ENCODE measurements at places on chromosomes 13 and 19.

- peak; percentile 98 for DNase-seq
Observed at GRCh38 chr19:46471116-46471733, at the start of gene PNMA8A. TSS of gene PNMA8A (minus strand) at chr19:46471563. CDS start at chr19:46471035, 528 bp downstream.

GRCh38 chr19:10000171-10000826 lies 10.0 kb downstream of the COL5A3 start:
- DNase-seq = peak; percentile 65

DNA sequence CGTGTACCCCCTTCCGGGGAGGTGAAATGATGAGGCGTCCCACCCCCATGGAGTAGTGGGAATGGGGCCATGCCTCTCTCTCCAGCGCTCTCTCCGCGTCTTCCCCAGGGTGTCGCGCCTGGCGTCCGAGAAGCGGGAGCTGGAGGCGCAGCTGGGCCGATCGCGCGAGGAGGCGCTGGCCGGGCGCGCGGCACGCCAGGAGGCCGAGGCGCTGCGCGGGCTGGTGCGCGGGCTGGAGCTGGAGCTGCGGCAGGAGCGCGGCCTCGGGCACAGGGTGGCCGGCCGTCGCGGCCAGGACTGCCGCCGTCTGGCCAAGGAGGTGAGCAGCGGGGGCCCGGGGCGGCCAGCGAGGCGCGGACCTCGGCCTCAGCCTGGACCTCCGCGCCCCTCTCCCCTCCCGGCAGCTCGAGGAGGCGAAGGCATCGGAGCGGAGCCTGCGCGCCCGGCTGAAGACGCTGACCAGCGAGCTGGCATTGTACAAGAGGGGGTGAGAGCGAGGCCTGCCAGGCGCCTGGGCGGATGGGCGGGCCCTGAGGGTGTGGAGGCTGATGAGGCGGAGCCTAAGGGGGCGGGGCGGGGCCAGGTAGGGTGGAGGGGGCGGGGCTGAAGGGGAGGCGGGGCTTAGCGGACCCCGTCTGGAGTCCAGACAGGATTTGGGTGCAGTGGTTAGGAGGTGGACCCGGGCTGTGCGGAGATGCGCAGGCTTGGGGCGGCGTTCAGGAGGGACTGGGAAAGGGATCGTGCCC lies 7.7 kb downstream of the PGLYRP1 start:
- peak; percentile 79 for DNase-seq

GRCh38 chr13:107586216-107586615 lies 629.1 kb downstream of the LIG4 start:
- no peak for DNase-seq

DNA sequence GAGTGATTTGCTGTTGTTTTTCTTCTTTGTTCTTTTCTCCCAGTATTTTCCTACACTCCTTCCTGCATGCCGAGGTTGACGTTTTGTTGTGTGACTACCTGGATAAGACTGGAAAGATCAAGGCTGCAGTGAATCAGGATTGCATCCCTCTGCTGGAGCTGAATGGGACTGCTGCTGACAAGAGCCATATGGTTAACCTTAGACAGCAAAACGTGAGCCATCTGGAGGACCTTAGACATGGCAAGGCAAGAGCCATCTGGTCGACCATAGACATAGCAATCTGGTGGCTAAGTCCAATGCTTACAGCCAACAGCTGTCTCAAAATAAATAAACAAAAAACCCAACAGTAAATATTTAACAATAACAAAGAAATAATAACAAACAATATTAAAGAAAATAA lies 42.6 kb upstream of the ZNF91 start:
- DNase-seq = no peak

- no peak for DNase-seq
Observed at GRCh38 chr13:28412981-28413380, 81.9 kb downstream of the FLT1 start.

- no peak for DNase-seq
Observed at GRCh38 chr13:112124141-112124540, 57.2 kb downstream of the SOX1 start.

DNA sequence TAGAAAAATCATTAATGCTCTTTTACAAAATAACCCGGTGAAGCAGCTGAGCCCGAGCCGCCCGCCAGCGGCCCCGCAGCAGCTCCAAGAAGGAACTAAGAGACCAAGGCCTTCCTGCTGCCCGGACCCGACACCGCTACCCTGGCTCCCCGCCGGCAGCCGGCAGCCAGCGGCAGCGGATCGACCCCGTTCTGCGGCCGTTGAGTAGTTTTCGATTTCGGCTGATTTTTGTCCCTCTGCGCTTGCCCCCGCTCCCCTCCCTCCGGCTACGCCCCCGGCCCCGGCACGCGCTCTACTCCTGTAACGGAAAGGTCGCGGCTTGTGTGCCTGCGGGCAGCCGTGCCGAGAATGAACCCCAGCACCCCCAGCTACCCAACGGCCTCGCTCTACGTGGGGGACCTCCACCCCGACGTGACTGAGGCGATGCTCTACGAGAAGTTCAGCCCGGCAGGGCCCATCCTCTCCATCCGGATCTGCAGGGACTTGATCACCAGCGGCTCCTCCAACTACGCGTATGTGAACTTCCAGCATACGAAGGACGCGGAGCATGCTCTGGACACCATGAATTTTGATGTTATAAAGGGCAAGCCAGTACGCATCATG lies at the start of gene PABPC3:
PABPC3 (plus strand) TSS at position 286 of the 603 bp plus-strand sequence; CDS start at position 349, 63 bp downstream.
- DNase-seq = no peak

DNA sequence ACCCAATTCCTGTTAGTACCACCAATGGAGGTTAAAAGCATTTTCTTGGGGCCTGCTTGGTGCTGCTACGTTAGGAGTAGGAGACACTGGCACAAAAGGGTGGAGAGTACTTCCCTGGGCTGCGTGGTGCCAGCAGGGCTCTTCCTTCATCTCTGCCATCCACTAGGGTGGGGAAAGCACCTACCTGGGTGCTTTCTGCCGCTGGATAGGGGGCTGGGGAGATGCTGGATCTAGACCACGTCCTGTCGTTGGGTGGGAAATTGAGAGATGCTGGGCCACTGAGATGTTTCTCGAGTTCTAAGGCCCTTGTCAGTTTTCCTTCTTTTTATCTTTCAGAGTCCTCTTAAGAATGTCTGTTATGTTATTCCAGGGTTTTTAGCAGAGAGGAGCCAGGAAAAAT lies 6.7 kb upstream of the FCGBP start:
- no peak for DNase-seq

- no peak for DNase-seq
Observed at GRCh38 chr13:50392977-50393376, 377.7 kb downstream of the KCNRG start.

GRCh38 chr13:40600149-40600751 lies 66.2 kb downstream of the FOXO1 start:
- DNase-seq = no peak

DNA sequence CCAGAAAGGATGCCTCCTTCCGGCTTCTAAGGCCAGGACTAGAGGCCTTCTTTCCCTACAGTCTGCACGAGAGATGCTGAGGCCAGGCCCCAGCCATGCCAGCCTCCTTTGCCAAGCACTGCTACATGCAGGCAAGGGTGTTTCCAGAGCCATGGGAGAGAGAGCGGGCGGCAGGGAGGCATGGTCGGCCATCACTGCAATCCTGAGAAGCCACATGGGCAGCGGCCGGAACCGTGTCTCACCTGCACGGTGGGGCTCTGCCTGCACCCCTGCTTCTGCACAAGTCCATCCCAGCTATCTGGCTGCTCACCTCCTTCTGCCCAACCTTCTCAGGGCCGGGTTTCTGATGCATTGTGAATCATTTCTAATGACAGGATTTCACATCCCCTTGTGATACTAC lies 35.1 kb downstream of the TSHZ3 start:
- no peak for DNase-seq

DNA sequence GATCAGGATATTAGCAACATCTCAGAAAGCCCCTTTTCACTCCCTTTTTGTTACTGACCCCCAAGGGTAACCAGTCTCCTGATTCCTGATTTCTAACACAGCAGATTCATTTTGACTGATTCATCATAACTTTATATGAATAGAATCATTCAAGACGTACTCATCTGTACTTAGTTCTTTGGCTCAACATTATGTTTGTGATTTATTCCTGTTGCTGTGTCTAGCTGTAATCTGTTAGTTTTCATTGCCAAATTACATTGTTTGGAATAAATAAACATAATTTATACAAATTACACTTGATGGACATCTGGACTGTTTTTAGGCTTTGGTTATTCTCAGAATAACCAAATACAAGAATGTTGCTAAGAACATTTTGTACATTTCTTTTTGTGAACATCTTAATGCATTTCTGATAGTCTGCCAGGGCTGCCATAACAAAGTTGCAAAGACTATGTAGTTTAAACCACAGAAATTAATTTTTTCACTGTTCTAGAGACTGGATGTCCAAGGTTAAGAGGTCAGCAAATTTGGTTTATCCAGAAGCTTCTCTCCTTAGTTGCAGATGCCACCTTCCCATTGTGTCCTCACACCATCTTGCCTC lies 62.8 kb upstream of the EDNRB start:
- no peak for DNase-seq

DNA sequence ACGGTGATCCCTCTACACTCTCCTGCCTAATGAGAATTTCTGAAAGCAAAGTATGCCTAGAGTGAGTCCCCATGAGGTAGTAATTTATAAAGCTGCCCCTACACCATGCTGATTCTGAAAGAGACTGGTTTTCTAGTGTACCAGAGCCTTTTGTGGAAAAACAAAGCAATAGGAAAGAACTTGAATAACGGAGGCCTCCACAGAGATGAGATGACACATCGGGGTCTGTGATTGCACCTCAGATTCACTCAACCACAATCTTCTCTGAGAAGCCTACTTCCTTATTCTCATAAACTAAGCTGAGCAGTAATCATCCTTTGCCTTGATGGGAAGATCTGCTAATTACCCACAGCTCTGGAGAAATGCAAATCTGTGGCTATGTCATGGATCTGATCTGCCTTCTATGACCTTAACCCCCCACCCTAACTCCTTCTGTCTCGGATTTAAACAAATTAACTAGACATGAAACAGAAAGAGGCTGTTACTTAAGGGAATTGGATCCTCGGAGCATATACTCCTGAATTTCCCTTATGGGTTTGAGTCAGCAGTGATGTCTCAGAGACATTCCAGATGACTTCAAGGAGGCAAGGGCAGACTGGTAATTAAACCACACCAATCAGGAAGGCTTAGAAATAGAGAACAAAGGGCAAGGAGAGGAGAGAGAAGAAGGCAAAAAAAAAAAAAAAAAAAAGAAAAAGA lies 128.0 kb downstream of the DCT start:
- DNase-seq = no peak

DNA sequence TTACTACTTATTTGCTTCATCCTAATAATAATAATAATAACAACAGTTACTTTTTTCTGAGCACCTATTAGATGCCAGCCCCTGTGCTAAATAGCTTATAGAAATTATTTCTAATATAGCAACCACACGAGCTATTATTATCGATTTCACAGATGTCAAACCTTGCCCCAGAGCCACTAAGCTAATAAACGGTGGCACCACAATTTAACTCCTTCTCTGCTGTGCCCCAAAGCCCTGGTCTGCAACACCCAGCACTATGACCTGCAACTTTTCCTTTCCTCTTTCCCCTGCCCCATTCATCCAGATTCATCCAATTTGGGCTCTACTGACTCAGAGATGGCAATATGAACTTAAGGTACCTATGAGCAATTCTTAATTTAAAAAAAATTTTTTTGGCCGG lies 6.4 kb downstream of the RFX2 start:
- DNase-seq = no peak

DNA sequence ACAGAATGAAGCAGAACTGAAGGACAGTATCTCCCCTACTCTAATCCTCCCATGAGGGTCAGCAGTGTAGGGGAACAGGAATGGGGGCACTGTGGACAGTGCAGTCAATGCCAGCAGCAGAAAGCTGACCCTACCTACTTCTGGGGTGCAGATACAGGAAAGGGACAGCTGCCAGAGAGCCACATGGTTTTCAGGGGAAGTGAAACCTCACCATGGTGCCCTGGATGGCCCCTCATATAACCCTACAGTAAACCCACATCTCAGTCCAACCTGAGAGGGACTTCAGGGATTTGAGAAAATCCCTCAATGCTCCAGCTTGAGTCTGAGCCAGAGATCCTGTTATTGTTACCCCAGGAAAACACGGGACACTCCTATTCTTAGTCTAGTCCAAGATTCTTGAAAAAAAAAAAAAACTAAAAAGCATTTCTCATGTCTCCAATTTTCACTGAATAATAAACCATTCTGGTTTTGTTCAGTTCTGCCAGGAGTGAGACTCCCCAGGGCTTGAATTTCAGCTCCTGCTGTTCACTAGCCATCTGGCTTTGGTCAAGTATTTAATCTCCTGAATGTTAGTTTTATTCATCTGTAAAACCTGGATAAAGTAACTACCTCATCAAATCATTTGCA lies 511.6 kb upstream of the ARGLU1 start:
- DNase-seq = no peak

DNA sequence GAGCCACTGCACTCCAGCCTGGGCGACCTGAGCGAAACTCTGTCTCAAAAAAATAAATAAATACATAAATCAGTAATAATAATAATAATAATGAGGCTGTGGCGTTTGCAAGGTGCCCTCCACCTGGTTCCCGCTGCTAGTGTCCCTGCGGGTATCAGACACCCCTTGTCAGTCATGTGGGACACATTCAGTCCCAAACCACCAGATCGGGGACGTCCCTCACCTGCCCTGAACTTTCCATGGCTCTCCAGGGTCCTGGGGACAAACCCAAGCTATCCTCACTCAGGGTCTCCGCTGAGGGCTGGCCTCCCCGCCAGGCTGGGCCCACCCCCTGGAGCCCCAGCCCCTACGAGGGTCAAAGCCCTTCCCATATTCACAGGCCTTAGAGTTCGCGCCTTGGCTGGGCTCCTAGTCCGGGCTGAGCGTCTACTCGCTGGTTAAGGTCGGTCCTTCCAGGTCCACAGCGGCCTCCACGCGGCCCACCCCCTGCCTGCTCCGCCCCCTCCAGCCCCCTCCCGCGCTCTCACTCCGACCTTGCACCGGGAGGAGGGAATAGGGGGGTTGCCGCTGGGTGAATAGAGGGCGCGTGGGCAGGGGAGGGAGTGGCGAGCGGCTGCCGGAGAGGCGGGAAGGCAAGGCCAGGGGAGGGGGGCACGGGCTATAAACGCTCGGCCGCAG lies 349 bp upstream of the KISS1R start:
- DNase-seq = no peak

DNA sequence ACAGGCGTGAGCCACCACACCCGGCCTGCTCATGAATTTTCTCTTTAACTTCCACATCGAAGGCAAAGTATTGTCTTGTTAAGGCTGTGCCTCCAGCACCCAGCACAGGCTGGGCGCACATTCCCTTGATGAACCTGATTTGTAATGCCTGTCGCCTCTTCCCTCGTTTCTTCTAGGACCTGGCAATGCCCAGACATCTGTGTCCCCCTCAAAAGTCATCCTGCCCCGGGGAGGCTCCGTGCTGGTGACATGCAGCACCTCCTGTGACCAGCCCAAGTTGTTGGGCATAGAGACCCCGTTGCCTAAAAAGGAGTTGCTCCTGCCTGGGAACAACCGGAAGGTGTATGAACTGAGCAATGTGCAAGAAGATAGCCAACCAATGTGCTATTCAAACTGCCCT lies 3.7 kb downstream of the ICAM1 start:
- DNase-seq = no peak

DNA sequence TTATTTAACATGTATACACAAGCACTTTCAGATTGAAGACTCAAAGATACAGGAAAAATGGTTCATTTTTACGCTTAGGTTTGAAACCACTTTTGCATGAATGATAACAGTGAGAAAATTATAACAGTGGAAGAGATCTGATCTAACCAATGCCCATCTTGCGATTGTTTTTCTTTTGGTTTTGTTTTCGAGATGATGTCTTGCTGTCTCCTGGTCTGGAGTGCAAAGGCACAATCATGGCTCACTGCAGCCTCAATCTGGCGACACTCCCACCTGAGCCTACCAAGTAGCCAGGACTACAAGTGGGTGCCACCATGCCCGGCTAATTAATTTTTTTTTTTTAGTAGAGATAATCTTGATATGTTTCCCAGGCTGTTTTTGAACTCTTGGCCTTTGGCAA lies 10.2 kb upstream of the EID2 start:
- no peak for DNase-seq

- DNase-seq = no peak
Observed at GRCh38 chr13:46015366-46015765, 37.2 kb downstream of the ZC3H13 start.
